Muscle of leg (tissue), 16 donors: ENCODE measurements at places on chromosomes 12 and 14. TPM values are rescaled to one million over a fixed set of nuclear protein-coding genes. Genes with fewer than 3 reads are reported as not detected.

DNA sequence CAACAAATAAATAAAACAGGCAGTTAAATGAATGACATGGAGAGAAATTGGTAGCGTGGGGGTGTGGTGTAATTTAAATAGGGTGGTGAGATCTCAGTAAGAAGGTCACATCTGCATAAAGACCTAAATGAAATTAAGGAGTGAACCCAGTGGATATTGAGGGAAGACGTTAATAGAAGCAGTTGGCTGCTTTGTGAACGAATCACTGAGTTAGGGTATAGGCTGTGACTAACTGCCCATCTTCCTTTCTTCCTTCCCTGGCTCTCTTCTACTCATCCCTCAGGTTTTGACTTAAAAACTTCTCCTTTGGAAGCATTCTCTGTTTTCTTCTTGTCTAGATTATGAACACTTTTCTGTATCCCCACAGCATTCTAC lies 64.7 kb downstream of the BTG1 start:
- no peak for DNase-seq

The SLC41A2 gene
- 13.4 TPM for total RNA-seq

DNA sequence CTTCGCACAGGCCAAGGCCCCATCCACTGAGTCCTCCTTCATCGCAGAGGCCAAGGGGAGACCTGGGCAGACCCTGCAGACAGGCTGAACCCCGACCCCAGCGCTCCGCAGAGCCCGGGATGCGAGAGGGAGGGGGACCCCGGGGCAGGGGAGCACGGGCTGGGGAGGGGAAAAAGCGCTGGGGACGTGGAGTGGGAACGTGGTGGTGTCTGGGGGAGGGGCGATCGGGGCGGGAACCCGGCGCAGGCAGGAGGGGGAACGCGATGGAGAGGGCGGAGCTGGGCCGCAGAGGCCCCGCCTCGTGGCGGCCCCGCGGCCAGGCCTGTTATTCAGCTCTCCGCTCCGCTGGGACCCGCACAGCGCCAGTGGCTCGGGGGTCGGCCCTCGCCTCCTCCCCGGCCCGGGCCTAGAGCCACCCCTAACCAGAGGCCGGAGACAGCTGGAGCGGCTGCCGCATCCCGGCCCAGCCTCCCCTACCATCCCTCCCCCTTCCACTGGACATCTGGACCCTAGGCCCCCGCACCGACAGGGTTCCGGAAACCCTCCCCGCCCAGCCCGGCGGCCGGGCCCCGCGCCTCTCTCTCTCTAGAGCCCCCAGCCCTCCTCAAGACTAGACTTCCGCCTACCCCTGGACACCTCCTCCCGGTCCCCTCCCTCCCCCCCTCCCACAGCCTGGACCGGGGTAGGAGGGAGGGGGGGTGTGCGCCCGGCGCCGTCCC lies at the start of gene ARHGEF25:
ARHGEF25 (plus strand) TSS at position 328 of the 719 bp plus-strand sequence. CDS start 460 bp downstream, outside the sequence.
- peak; percentile 97 for DNase-seq

GRCh38 chr14:35088514-35088913 lies 33.3 kb downstream of the PPP2R3C start:
- DNase-seq = no peak

The LRRC23 gene
- 5.7 TPM for total RNA-seq

GRCh38 chr14:81565441-81566290 lies 32.0 kb upstream of the SEL1L start:
- peak; percentile 53 for DNase-seq

GRCh38 chr14:89013098-89013504 lies 188.7 kb downstream of the TTC8 start:
- DNase-seq = no peak

DNA sequence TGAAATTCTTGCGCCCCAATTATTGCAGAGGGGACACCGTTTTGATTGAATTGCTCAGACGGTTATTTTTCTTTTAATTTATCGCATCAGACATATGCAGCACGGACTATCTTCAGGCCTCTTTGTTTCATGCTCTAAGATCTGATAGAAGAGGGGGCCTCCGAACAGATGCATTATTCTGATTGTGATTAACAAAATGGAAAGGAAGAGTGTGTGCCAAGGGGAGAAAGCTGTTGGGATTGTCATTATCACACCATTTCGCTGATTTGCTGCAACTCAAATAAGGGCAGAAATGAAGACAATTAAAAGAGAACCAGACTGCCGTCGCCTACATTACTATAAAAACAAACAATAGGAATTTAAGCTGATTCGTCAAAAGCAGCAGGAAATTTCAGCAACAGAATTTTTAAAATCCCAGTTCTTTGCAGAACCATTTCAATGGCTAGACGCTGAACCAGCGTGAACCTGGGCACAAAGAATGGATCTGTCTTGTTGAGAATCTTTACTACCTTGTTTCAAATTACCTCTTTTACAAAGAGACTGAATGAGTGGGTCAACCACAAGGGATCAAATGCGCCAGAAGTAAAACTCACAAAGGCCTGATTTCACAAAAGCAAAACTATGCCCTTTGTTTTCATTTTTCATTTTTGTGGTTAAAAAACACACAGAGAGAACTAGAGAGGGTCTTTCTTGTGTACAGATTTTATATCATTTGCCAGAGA lies 30.6 kb downstream of the TMEM132D start:
- no peak for DNase-seq

DNA sequence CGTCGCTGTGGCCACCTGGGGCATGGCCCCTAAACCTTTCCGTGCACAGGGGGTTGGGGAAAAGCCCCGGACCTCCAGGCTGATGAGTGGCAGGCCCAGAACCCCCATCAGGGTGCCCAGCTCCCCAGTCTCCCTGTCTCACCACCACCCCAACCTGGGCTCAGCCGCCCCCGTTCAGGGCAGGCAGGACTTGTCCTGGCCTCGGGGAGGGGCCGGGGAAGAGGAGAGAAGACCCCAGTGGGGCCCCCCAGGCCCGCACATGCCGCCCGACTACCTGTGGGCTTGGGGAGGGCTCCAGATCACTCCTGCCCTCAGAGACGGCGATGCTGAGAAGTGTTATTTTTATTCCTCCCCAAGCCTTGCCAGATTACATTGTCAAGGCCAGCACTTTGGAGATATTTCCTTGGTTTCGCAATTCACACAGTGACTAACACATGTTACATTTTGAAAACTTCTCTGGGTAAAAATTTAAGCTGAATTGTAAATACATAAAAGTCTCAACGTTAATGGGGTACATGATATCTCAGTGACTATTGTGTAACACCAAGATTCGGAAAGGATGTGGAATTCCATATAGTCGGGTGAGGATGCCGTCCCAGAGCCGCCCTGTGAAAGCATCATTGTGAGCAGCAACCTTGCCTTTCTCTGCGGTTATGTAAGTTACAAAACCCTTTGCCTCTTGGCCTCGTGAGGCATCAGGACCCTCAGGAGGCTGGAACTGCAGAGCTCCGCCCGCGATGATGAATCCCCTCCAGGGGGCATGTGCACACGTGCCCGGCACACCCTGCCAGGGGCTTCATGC lies 85.6 kb upstream of the DIO3 start:
- peak; percentile 85 for DNase-seq

DNA sequence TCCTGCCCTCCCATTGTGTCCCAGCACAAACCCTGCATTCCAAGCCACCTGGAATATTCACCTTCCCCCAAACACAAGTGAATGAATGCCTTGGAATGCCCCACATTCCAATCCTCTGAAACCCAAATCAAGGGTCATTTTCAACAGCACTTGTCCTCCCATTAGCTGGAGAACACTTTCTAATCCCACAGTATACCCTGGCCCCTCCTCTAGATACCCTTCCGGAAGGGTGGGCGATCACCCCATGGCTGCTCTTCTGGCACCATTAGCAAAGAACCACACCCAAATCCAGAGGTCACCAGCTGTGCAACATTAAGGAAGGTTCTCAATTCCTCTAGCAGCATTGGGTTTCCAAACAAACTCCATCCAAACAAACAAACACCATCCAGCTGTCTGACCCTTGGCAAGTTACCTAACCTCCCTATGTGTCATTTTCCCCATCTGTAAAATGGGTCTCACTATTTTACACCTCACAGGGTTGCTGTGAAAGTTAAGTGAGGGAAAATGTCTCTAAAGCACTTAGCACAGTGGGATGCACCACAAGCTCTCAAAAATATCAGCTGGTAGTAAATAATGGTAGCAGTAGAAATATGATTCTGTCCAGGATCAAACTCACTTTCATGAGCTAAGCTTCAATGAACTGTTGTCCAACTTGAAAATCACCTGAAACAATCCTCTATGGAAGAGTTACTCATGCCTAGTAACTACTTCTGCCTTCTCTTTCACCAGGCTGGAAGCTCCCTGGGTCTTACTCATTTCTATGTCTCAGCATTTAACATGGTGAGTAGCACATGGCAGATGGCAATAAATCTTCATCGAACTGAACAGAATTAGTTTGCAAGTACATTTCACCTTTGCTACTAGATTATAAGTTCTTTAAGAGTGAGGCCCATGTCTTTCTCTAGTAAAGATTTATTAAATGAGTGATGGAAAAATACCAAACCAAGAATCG lies 5.3 kb downstream of the NUAK1 start:
- DNase-seq = no peak

The SLC5A8 gene
- 0.04 TPM for total RNA-seq

The CHGA gene
- total RNA-seq = not detected

GRCh38 chr12:132695431-132695830 lies 8.0 kb downstream of the PXMP2 start:
- DNase-seq = no peak

- DNase-seq = no peak
These were observed 6.0 kb downstream of the ULK1 start for GRCh38 chr12:131900397-131900796.

- DNase-seq = no peak
These were observed 4.5 kb upstream of the NUMB start for GRCh38 chr14:73462815-73463214.
